ENCODE measurements at places on chromosomes 12 and 14.

GRCh38 chr14:43041976-43042375, 1435.3 kb downstream of the LRFN5 start:
- no peak for DNase-seq

DNA sequence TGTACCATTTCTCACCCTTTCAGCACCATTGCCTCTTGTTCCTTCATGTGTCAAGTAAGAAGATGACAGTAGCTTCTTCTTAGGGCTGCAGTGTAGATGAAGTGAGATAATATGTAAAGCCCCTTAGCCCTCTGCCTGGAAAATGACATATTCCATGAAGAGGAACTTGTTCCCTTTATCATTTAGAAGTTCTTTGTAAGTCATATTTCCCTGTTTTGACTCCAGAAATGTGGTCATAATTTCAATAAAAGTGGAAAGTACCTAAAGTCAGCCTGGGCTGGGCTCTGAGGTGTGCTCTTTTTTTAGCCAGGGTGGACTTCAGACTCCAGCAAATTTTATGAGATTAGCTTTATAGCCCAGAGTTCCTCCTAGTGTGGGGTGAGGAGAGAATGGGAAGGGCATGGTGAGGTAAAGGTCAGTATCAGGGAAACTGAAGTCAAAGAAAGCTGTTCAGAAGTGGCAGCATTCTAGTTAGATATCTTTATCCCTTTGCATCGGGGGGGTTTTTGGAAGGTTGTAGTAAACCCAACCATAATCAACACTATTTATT, 92.5 kb downstream of the TMCC3 start:
- DNase-seq, result no peak

- DNase-seq, result no peak
These were observed 441 bp downstream of the E2F7 start for GRCh38 chr12:77064896-77065360.

- no peak for DNase-seq
These were observed 539.1 kb downstream of the PRKD1 start for GRCh38 chr14:29388571-29388970.

DNA sequence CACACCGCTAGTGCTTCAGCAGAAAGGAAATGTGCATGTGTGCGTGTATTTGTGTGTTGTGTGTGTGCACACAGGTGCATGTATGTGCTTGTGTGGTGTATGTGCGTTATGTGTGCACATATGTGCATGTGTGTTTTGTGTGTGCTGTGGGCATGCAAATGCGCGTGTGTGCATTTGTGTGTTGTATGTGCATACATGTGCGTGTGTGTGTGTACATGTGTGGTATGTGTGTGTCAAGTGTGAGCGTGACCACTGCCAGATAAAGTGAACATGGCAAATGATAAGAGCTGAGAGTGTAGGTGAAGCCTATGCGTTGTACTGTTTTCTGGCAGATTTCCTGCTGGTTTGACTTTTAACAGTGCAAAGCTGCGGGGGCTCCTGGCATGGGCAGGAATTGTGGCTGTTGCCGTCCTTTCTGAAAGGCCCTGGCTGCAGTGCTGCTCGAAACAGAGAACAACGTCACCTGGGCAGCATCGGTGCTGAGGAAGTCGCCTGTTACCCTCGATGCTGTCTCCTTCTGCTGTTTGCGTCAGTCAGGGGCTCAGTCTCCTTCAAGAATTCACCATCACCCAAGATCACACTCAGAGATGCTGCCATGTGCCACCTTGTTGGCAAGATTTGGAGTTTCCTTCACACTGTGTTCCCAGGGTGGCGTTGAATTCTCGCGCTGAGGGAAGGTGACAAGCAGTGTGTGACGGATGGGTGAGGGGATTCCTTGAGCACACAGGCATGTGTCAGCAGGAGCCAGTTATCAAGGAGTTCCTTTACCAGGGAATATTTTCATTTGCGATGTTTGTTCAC, 56.1 kb downstream of the ADGRD1 start:
- no peak for DNase-seq

DNA sequence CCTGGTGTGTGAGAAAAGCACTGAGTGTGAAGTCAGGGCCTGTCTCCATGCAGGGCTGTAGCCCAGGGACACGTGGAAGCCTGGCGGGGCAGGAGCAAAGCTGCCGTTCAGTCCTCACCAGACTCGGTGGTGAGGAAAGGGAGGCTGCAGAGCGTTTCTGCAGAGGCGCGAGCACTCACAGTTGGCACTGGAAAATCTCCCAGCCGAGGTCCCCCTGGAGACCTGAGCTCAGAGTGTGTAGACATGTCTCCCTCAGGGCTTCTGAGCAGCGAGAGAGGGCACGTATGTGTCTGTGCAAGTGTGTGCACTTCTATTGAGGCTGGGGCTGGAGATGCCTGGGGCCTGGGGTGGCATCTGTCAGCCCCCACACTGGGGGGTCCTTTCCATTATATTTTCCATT, 11.0 kb upstream of the HHIPL1 start:
- DNase-seq, result no peak

- DNase-seq, result no peak
These were observed 217.4 kb downstream of the SLC41A2 start for GRCh38 chr12:104740668-104741067.

- no peak for DNase-seq
These were observed 47.8 kb upstream of the KIF21A start for GRCh38 chr12:39490500-39491282.

- DNase-seq, result no peak
These were observed 976.4 kb downstream of the VRK1 start for GRCh38 chr14:97773598-97773997.

- DNase-seq, result no peak
These were observed 11.0 kb downstream of the OR6S1 start for GRCh38 chr14:20630340-20631022.

DNA sequence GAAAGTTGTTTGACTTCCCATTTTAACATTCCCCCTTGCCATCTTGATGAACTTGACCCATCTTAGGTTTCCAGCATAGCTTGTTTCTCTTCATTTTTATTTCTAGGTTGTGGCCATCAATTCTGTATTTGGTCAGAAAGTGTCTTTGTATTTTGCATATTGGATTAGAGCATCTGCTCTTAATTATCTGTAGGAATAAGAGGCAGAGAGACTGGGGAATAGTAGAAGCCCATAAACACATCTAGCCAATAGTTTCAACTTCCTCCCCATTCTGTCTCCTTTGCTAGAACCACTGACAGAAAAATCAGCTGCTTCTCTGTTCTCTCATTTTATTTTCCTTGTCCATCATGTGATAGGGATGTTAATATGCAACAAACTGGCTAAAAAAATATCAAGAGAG, 8.2 kb downstream of the SOCS2 start:
- DNase-seq, result no peak

GRCh38 chr12:64181430-64182291, 40.4 kb downstream of the KICS2 start:
- peak; percentile 87 for DNase-seq

DNA sequence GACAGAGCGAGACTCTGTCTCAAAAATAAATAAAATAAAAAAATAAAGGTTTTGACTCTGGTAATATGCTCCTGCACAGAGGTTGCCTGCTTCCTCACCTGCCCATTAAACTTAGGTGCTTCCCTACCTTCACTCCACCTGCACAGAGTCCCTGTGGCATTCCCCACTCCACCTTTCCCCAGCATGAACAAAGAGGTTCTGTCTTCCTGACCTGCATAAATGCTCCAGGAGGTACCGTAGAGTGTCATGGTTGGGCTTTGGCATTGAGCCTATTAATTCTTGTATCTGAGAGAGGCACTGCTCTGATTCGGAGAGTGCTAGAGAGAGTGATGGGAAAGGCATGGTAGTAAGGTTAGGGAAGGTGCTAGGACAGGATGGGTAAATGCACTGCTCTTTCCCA, 6.3 kb downstream of the ARHGAP9 start:
- no peak for DNase-seq

- DNase-seq, result no peak
These were observed 1.2 kb downstream of the TMEM120B start for GRCh38 chr12:121713793-121714192.

GRCh38 chr12:3077572-3078081, 448 bp downstream of the TSPAN9 start:
- no peak for DNase-seq

DNA sequence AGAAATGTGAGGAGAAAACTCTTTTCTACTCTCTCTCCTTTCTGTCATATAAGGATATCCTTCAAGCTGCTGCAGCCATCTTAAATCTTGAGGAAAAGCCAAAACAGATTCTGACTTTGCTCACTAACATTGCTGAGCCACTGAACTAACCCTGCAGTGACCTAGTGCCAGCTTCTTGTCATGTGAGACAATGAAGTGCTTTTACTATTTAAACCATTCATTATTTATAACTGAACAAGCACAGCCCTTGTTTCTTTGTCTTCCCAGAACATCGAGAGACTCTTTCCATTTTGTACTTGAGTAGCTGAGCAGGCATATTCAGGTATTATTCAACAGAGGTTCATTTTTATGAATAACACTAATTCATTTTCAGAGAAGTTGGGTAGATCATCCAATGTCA, 455.0 kb upstream of the TMPO start:
- DNase-seq, result no peak

DNA sequence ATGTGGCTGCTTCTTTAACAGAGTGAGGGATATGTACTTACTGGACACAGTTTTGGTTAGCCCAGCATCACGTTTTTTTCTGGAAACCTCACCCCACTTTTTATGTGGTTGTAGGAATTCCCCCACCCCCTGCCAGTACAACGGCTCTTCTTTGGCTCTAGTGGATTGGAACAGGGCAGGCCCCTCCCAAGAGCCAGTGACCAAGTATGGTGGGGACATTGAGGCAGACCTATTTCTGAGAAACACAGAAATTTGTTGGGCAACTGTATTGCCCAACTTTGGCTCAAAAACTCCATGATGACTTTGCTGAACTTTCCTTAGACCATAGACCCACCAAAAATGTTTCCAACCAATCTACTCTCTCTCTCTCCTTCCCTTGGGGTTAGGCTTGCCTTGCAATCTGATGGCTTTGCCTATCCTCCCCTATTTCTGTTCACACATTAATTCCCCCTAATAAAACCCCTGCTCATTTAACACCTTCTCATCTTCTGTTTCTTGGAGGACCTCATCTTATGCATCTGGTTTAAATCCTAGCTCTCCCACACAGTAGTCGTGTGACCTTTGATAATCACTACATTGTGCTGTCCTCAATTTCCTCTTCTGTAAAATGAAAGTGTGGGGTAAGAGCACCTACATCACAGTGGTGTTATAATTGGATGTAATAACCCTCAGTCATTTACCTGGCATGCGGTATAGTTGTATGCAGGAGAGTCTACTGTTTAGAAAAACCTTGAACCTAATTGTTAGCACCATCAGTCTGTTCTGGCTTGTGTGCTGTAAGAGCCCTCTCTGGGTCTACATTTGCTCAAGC, 71.7 kb downstream of the IGF1 start:
- no peak for DNase-seq

DNA sequence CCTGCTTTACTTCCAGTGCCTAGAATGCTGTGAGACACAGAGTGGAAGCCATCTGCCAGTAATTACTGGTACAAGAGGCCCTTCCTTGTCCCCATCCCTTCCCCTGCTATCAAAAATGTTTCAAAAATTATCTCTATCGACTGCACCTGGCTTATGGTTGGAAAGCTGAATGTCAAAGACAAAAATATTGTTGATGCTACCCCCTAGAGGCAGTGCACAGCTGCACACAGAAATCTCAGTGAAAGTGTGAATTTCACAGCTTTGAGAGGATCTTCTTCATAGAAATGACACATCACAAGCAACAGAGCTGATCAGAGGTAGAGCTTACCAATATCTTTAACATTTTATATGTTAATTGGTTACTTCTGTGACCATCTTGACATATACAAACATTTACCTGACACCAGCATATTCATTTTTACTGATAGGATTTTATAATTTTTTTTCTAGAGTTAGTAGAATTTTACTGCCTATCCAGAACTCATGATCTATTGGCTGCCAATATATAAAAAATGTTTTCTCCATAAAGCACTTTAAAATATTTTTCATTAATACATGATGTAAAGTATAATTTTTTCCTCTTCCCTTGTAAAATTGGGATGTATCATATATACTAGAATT, 138.0 kb downstream of the AACS start:
- no peak for DNase-seq

DNA sequence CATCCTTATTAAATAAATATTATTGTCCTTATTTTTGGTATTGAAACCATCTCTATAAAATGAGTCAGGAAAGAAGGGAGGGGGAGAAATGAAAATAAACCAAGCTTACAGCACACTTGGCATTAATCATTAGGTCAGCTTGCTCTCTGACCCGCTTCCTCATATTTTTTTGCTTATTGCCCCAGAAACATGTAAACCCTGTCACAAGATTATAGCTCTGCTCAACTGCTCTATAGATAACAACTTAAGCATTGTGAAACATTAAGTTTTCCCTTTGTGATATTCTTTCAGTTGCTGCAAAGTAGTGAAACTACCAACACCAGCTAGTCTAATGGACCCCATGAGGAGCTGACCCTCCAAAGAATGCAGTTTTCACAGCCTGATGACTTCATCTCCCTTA, 819.5 kb downstream of the SLC16A7 start:
- DNase-seq, result no peak

DNA sequence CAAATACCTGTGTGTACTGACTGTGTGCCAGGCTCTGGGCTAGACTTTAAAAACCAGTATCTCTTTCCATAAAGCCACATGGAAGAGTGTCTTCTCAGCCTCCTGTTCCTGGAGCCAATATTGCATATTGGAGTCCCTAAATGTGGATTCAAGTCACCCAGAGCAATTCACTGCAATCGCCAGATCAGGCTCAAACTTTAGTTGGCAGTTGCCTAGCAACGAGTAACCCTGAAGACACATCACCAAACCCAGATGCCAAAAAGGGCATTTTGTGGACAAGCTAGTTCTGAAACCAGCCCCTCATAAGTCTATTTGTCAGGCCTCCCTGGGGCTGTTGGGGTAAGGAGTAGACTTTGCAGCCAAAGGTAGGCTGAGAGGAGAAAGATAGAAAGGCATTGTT, 13.7 kb downstream of the DPF3 start:
- DNase-seq, result no peak

- DNase-seq, result no peak
These were observed 3.9 kb upstream of the RNU6-7 start for GRCh38 chr14:32197919-32198318.

- DNase-seq, result no peak
These were observed 223.6 kb upstream of the SOX5 start for GRCh38 chr12:24173067-24173466.

GRCh38 chr12:98154850-98155249, 360.5 kb upstream of the TMPO start:
- no peak for DNase-seq

DNA sequence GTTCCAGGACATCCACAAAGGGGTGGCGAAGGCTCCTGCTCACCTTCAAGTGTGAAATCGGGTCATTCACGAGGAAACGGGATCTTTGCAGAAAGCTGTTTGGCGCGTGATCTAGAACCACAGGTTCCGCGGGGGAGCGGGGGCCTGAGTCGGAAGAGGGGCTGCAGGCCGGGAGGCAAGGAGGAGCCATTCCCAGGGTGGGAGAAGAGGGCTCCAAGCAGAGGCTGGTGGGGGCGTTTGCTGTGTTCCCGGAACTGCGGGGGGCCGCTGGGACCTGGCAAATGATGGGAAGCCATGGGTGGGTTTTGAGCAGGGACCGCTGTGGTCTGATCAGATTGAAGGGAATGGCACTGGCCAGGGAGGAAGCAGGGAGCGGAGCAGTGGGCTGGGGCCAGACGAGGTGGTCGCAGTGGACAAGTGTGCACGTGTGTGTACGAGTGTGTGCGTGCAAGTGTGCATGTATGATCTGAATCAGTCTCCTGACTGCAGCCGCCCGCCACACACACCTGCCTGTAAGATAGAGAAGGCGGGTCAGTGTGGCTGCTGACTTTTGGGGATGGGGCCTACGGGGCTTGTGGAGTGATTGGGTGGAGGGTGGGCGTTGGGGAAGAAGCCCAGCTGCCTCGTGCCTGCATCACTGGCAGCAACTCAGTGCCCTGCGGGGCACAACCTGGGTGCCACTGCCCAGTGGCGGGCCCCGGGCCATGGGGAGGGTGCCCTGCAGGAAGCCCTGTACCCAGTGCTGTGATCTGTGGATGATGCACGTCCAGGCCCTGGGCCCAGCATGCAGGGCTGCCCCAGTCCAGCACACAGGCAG, 141.9 kb downstream of the KIF26A start:
- DNase-seq, result no peak
